IMR-90 (cell line): ENCODE measurements at places on chromosomes 1 and 21. TPM values are rescaled to one million over a fixed set of nuclear protein-coding genes. Genes with fewer than 3 reads are reported as not detected.

OR2L3 gene
- not detected in 2 replicates for total RNA-seq

SNX7 gene
- 24.4 and 46.1 TPM in 2 replicates for total RNA-seq

TNFSF18 gene
- 0.18 and 0.28 TPM in 2 replicates for total RNA-seq

GRCh38 chr1:39925721-39926342 is 24.1 kb upstream of the MYCL start:
- DNase-seq = peak; percentile 35

GRCh38 chr1:232669981-232670747 is 40.2 kb upstream of the SIPA1L2 start:
- peak; percentile 61 for DNase-seq

DNA sequence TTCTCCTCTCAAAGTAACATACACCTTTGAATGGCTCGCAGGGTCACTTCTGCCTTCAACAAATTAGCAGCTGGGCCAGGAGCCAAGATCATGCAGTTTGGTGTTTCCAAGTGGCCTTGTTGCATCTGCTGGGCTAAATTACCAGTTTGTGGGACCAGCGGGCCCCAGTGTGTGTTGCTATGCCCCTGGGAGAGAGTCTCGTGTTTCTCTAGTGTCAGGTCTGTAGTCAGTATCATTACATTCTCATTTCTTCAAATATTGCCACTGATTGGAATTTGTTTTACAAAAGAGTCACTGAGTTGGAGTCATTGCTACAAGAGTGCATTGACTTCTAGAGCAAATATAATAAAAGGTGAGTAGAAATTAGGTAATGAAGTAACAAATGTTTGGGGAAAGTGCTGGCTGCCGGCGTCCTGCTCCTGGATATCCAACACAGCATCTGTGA is 35.5 kb downstream of the RHOU start:
- no peak for DNase-seq
